ENCODE measurements at places on chromosomes 13 and 19. TPM values are rescaled to one million over a fixed set of nuclear protein-coding genes. Genes with fewer than 3 reads are reported as not detected.

DNA sequence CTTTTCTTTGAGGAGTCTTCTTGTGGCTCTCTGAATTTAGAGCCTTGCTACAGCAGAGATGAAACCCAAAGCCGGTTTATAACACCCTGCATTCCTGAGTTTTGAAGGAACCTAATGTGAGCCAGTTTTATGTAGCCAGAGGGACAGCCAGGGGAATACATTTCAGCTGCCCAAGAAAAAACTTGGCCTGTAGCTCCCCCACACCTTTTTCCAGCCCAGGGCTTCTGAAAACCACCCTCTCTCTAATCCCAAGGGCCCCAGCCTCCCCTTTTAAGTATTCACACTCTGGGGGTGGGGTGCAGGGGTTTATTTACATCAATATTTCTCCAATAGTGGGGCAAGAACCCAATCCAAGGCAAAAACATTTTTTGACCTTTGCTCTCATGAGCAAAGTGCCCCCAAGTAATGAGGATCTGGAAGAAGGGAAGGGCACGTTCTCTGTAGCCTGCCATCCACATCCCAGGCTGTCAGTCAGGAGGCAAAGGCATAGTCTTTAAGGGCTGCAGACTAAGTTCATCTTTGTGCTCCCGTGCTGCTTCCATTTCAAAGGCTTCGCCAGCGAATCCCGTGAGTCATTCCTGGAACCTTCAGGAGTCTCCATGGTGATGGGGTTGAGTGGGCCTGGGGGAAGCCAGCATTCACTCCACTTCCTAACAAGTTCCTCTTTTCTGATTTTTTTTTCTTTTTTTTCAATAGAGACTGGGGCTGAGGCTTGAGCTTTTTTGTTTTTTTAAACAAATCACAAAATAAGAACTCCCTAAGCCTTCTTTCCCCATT, 33.2 kb upstream of the MEDAG start:
- peaks cover 67% of the 10 kb centered on the region for H3K4me1 ChIP-seq
- peak overlapping the region; percentile 61 for H3K4me3 ChIP-seq
- H3K36me3 ChIP-seq = no peaks in the 10 kb centered on the region
- peak overlapping the region; percentile 97 for H3K27ac ChIP-seq

DNA sequence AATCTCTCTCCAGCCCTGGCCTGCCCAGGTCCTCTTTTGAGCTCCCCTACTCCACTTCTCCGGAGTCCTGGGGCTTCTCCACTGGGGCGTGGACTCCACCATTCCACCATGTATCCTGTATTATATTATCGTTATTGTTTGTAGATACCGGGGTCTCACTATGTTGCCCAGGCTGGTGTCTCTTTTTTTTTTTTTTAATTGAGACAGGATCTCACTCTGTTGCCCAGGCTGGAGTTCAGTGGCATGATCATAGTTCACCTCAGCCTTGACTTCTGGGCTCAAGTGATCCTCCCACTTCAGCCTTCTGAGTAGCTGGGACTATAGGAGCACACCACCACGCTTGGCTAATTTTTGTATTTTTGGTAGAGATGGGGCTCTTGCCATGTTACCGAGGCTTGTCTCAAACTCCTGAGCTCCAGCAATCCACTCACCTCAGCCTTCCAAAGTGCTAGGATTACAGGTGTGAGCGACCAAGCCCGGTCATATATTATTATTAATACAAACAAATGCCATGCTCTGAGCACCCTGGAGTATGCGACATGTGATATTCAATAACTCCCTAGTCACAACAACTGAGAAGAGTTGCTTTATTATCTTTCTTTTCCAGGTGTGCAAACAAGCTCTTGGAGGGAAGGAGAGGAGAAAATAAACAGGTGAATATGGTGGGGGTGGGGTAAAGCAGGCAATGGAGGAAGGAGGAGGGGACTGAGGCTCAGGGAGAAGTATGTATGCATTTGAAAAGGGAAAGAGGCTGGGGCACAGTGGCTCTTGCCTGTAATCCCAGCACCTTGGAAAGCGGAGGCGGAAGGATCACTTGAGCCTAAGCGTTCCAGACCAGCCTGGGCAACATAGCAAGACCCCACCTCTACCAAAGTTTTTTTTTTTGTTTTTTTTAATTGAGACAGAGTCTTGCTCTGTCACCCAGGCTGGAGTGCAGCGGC, 2.8 kb upstream of the CERS4 start:
- DNase-seq = no peak
- H3K4me1 ChIP-seq = peaks cover 26% of the 10 kb centered on the region
- no peak overlapping the region for H3K27ac ChIP-seq
- peak overlapping the region; percentile 62 for H3K4me3 ChIP-seq

DNA sequence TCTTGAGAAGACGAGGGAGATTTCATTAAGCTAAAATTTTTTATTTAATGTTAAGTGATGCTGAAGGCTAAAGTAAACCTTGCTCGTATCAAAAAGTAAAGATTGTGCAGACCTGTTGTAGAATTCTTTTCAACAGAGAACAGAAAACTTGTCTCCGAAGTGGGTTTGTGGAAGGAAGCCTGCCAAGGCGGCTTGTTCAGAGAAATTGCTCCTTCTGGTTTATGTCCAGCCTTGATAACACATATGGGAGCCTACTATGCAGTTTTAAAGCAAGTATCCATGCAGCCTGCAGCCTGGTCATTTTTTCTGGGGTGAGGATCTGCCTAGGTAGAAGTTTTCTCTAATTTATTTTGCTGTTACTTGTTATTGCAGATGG, 1.4 kb downstream of the MLNR start:
- peaks cover 19% of the 10 kb centered on the region for H3K4me1 ChIP-seq
- no peak for DNase-seq
- H3K36me3 ChIP-seq = peaks cover 6% of the 10 kb centered on the region
- H3K27ac ChIP-seq = no peak overlapping the region
- no peak overlapping the region for H3K4me3 ChIP-seq

- peak; percentile 30 for DNase-seq
- H3K4me1 ChIP-seq = peaks cover 4% of the 10 kb centered on the region
- peaks cover 7% of the 10 kb centered on the region for H3K27me3 ChIP-seq
- H3K4me3 ChIP-seq = no peak overlapping the region
- no peaks in the 10 kb centered on the region for H3K36me3 ChIP-seq
These were observed 12.5 kb upstream of the MAP1S start for GRCh38 chr19:17706750-17707181.

DNA sequence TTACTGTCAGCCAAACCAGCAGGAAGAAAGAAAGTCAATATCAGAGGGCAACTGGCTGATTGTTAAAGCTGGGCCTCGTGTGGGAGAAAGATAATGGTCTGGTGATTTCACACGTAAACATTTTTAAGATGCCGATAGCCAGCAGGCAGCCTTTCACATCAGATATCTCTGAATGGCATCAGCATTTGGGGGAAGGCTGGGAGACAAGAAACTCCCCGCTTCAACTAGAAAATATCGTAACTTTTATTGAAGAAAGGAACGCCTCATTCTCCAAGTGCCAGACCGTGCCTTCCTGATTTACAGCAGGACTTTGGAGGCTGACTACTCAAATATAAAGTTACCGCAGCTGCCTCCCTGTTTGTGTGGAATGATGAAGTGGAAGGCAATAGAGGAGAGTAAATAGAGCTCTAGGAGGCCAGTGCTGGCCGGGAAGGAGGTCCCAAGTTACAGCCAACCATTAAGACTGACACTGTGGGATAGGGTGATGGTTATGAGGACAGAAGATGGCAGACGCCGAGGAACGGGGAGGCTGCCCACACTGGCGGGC, 284.3 kb upstream of the MAB21L1 start:
- H3K27me3 ChIP-seq = peaks cover 5% of the 10 kb centered on the region
- no peaks in the 10 kb centered on the region for H3K36me3 ChIP-seq
- H3K4me3 ChIP-seq = no peak overlapping the region
- DNase-seq = no peak
- H3K4me1 ChIP-seq = no peaks in the 10 kb centered on the region

DNA sequence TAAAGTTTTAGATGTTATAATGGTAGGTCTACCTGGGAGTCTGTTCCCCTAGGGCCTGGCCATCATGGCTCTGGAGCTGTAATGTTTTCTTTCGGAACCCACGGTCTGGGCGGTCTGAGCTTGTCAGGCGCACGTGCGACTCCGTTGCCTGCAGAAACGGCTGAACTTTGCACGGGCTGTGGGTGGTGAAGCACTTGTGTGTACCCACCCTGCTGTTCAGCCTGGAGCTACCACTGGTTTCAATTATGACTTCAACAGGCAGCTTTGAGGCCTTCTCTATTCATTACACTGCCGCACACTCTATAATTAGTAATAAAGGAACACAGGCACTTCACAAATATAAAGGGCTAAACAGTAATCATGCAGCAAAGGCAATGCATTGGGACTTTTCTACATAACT, 6.0 kb downstream of the PCDH8 start:
- DNase-seq = no peak
- H3K27ac ChIP-seq = no peak overlapping the region
- peaks cover 11% of the 10 kb centered on the region for H3K4me1 ChIP-seq
- peaks cover 83% of the 10 kb centered on the region for H3K27me3 ChIP-seq

DNA sequence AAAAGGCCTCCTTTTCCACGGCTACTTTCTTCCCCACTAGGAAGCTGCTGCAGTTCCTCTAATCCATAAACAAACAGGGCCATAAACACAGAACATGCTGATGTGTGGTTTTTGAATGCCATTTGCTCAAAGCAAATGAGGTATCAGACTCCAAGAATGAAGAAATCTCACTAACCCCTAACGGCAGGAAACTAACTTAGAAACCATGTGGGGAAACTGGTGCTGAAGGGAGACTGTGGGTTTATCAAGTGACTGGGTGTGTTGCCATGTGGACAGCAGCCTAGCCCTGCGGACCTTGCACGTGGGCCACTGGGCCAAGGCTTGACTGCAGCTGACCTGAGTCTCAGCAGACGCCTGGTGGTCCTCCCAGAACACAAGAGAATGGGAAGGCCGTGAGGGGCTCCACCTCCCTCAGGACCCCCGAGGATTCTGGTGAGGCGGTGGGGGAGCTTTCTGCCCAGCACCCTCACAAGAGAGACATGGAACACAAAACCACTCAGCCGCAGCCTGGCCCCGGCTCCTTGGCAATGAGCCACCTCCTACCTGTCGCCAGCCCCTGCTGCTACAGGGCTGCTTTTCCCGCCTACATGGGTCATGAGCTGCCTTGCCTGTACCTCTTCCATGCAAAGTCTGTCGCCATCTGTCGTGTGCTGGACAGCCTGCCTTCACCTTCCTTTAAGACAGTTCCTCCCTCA, 10.6 kb downstream of the SLC15A1 start:
- H3K4me3 ChIP-seq = no peak overlapping the region
- H3K4me1 ChIP-seq = no peaks in the 10 kb centered on the region
- H3K27ac ChIP-seq = no peak overlapping the region
- H3K36me3 ChIP-seq = peaks cover 6% of the 10 kb centered on the region

- H3K27ac ChIP-seq = peak overlapping the region; percentile 36
- no peaks in the 10 kb centered on the region for H3K27me3 ChIP-seq
- no peak overlapping the region for H3K4me3 ChIP-seq
- H3K4me1 ChIP-seq = peaks cover 16% of the 10 kb centered on the region
- DNase-seq = peak; percentile 50
These were observed 34.4 kb downstream of the CCDC70 start for GRCh38 chr13:51895906-51896888.

- H3K36me3 ChIP-seq = no peaks in the 10 kb centered on the region
- DNase-seq = no peak
- H3K27ac ChIP-seq = no peak overlapping the region
- no peak overlapping the region for H3K4me3 ChIP-seq
These were observed 35.8 kb upstream of the TM9SF2 start for GRCh38 chr13:99465454-99465853.

GRCh38 chr19:48455908-48456562, 661 bp downstream of the KCNJ14 start:
- H3K27me3 ChIP-seq = no peaks in the 10 kb centered on the region
- no peaks in the 10 kb centered on the region for H3K36me3 ChIP-seq
- DNase-seq = no peak
- peaks cover 13% of the 10 kb centered on the region for H3K4me1 ChIP-seq

DNA sequence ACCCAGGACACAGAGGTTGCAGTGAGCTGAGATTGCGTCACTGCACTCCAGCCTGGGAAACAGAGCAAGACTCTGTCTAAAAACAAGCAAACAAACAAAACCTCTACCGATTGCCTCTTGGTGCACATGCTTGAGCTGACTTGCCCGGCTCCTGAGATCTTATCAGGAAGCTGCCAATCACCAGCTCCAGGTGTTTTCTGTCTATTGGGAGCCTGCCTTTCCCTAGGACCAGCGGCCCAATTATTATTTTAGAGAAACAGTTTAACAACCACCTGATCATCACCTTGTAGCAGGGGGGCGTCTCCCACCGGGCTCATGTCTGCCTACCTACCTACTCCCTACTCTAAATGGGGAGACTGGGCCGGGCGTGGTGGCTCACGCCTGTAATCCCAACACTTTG, 10.8 kb downstream of the CLEC4M start:
- H3K4me1 ChIP-seq = no peaks in the 10 kb centered on the region
- H3K27ac ChIP-seq = no peak overlapping the region
- no peaks in the 10 kb centered on the region for H3K36me3 ChIP-seq
- DNase-seq = no peak
- H3K27me3 ChIP-seq = peaks cover 66% of the 10 kb centered on the region
- no peak overlapping the region for H3K4me3 ChIP-seq

DNA sequence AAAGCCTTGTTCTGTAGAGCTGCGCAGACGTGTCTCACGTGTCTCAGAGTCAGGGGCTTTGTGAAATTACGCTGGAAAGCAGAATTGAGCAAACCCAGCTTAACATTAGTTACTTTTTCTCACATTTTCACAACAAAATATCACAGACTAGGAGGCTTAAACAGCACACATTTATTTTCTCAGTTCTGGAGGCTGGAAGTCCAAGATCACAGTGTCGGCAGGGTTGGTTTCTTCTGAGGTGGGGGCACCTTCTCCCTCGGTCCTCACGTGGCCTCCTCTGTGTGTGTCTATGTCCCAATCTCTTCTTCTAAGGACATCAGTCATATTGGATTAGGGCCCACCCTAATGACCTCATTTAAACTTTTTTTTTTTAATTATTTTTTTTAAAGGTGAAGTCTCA, 4.7 kb upstream of the EIF3G start:
- H3K27me3 ChIP-seq = peaks cover 6% of the 10 kb centered on the region
- DNase-seq = no peak
- peaks cover 10% of the 10 kb centered on the region for H3K36me3 ChIP-seq

DNA sequence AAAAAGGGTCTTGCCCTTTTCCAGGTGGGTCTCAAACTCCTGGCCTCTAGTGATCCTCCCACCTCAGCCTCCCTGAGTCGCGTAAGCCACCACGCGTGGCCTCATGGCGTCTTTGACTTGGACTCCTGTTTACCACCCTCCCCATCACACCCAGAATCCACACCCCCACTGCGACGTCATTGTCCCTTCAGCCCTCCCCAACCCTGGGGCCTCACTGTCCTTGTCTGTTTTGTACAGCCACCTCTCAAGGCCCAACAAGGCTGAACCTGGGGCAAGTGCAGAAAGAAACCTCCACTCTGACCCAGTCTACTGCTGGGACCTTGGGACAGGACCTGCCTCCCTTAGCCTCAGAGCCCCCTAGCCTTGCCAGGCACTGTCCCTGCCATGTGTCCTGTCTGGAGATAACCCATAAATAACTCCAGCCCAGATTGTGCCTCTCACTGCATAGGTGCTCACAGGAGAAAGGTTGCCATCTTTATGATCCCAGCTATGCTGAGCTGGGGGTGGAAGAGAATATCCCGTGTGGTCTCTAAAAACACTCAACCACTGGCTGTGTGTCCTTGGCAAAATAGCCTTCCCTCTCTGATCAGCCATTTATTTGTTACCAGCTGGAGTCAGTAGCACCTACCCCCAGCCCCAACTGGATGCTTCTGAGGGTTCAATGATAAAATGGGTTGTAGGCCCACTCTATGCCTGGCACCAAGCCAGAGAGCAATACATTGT, 1.8 kb upstream of the IFI30 start:
- no peak overlapping the region for H3K27ac ChIP-seq
- H3K36me3 ChIP-seq = peaks cover 8% of the 10 kb centered on the region
- DNase-seq = no peak

The KIR3DL2 gene
- total RNA-seq = not detected

The TEX101 gene
- total RNA-seq = not detected

The KASH5 gene
- total RNA-seq = not detected

The GPC6 gene
- 13.4 TPM for total RNA-seq

Data from neural crest cell (in vitro differentiated cells).